Skin of body (tissue), 3 donors: ENCODE measurements at places on chromosomes 12 and 14.

- DNase-seq: no peak
Observed at GRCh38 chr12:85005615-85006014, 30.5 kb downstream of the TSPAN19 start.

- no peak for DNase-seq
Observed at GRCh38 chr12:66697404-66697803, 18.5 kb upstream of the GRIP1 start.

GRCh38 chr14:100237735-100238418 is 1.1 kb upstream of the YY1 start:
- DNase-seq: no peak

- no peak for DNase-seq
Observed at GRCh38 chr12:20696181-20696905, 1.2 kb downstream of the SLCO1C1 start.

DNA sequence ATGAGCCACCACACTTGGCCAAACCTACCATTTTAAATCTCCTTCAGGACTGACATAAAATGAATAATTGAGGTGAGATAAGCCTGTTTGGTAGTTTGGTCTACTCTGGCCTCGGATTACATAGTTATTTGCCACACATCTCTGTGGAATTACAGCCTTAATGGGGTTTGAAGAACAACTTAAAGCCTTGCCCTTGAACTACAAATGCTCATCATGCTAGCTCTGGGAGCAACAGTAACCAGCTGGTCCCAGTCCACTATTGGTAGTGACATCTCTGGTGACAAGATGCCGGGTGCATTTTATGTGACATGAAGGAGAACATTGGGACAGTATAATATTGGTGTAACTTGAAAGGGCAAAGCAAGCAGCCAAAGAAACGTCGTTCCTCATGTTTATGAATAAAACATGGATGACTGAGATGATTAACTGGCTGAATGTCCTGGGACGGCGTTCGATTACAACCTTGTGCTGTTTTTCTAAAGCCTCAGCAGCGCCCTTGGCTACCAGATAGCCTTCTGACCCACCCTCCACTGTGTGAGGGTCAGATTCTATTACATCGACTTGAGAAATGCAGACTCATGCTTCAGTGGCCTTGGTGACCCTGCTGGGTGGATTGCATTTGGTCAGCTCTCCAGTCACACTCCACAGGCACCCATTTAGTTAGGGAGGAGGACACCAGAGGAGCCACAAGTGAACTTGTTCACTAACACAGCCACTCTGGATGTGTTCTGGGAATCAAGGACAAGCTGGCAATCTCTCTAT is 41.5 kb downstream of the BEST3 start:
- DNase-seq: no peak

DNA sequence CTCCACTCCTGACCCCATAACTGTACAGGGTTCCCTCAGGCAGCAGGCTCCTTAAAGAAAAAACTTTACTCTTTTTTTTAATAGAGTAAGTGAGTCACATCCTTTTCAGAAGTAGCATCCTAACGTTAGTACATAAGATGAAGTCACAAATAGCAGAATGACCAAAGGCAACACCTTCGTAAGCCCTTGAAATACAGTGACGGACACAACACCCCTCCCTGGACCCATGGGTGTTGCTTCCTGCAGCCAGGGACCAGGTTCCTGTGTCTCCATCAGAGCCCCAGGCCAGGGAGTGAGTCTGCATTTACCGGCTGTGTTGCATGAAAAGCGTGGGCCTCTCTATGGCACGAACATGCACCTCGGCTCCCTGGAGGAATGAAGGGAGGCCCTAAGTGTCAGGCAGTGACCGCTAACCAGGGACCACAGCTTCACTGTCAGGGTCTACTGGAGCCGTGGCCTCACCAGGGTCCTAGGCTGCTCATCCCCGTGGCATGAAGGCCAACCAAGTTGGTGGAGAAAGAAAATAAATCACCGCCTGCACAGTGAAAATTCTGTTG is 340.0 kb upstream of the SFSWAP start:
- DNase-seq: no peak
